NCI-H2171 treated with DMSO at 0.1 percent for 48 hours (cell line): ENCODE measurements at places on chromosomes 5 and 9.
A peak's percentile ranks its signal among the peaks of the same experiment; 100 is the strongest.

GRCh38 chr5:8720506-8720905 is 825.4 kb downstream of the SEMA5A start:
- DNase-seq = no peak

- DNase-seq = no peak
Observed at GRCh38 chr5:111618623-111619271, 106.4 kb upstream of the STARD4 start.

GRCh38 chr5:43312076-43312661 is 1.0 kb downstream of the HMGCS1 start:
- no peak for DNase-seq

- peak; percentile 79 for DNase-seq
Observed at GRCh38 chr9:128203707-128204551, 750 bp downstream of the DNM1 start.

DNA sequence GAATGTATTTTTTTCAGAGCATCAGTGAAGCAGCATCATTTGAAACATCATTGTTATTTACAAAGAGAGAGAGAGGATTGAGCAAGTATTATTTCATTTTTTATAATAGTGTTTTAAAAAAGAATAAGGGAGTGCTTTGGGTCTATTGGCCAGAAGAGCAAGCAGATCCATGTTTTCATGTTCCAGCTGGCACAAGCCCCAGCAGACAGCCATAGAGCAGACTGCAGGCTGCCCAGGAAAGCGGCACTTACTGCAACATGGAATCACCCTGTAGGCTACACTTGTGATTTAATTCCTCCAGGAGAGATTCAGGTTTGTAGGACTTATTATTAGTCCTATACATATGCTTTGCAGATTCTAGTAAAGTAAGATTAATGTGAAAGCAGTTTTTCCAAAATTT is 407.0 kb upstream of the GRAMD2B start:
- DNase-seq = no peak

DNA sequence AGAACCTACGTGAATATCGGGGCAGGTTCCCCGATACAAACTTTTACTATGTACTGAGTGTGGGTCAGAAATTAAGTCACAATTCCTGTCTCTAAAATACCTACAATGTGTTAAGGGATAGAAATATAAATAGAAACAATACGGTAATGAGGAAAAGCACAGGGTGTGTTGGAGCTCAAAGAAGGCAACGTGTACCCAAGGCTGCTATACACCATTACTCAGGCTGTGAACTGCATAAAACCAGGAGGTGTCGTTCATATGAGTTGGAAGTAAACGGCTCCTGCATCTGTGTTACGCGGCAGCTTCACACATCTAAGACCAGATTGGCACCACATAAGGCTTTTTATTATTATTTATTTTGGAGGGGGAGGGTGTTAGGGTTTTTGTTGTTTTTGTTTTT is 50.1 kb upstream of the TRPM3 start:
- DNase-seq = no peak

DNA sequence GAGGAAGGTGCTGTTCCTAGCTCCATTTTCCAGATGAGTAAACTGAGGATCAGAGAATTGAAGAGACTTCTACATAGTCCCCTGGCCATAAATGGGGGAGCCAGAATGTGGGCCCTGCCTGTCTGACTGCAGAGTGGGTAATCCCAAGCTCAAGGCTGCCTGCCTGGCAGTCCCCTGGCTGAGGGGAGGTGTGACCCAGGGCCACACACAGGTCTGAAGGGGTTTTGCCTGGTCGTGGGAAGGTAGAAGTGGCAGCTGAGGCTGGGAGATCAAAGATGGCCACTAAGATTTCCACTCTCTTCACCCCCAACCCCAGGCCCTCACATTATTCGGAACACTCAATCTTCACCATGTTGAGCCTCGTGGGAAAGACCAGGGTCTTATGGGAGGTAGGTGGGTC is 176.3 kb downstream of the MACROH2A1 start:
- no peak for DNase-seq

DNA sequence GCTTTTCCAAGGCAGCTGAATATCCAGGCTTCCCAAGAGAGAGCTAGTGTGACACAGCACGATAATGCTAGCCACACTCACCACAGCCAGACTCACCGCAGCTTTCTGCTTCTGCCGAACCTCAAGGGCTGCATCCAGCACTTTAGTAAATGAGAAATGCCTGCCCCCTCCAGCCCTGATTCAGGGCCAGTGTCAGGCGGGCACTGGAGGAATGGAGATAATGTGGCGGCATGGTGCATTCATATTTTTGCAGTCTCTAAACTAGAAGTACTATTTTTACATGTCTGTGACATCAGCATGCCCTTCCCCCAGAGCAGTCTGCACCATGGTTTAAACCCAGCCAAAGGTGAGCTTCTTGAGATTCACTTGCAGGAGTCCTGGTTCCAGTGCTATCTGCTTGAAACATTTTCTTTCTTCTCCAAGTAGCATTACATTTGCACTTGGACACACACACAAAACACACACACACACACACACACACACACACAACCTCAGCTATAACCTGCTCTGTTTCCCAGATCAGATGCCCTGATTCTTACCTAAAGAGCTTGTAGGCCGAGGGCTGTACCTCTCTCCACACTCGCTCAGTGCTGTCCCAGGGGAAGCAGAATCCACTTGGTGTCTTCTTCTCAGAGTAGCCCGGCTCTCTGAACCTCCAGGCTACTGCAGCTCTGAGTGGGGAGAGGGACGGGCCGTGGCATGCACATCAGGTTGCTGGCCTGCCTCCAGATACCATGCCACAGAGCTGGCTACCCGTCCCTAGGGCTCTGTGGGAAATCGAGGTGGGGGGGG is at the start of gene FGF1:
TSS of gene FGF1 (minus strand) at position 673 of the 792 bp plus-strand sequence. CDS start 71,963 bp downstream, outside the sequence.
- DNase-seq = no peak

GRCh38 chr5:109849478-109850088 is 159.9 kb downstream of the MAN2A1 start:
- no peak for DNase-seq

DNA sequence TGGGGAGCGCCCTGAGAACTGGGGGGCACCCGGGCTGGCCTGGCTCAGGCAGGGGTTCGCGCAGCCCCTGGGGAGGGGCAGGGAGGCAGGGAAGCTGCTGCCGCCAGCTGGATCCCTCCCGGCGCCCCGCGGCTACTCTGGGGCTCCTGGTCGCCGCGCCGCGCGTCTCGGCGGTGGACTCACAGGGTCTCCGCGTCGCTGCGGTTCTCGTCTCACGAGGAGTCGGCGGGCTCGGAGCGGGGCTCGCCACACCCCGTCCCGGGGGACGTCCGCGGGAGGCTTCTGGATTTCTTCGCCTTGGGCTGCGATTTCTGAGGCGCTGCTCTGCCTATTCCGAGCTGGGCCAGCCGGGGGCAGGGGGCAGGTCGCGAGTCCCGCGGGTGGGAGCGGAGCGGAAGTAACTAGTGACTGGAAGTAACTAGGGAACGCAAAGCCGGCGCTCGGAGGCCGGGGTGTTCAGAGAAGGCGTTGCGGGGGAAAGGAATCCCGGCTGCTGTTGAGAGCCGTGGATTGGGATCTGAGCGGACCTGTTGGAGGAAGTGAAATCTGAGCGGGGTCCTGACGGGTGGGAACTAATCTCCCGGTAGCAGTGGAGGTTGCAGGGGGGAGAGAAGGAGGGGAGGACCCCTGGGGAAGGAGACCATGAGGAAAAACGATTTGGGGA is 511 bp downstream of the CYSTM1 start:
- peak; percentile 72 for DNase-seq

DNA sequence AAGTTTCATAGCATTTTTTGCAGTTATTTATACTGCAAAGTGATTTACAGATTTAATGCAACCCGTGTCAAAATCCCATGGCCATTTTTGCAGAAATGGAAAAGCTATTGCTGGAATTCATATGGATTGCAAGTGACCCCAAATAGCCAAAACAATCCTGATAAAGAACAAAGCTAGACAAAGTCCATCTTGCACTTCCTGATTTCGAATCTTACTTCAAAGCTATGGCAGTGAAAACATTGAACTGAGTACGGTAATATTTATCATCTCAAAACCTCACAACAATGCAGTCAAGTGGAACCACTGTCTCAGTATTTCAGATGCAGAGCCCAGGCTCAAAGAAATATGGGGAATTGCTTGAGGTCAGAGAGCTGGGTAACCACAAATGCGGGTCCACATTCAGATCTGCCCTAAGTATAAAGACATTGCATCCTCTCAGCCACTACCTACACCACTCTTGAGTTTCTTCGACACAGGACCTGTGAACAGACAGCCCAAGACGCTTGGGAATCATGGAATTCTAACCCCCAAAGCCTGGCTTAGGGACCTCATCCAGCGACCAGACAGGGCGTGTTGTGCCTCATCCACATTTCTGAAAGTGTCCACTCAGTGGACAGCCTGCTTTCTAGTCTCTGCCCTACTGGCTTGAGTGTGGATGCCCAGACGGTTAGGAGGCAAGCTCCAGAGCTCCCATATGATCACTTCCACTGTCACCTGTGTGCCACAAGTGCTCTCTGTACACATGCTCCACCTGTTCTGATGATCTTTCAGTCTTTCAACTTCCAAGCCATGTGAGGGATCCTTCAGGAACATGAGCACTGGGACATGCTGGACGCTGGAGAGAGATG is 39.3 kb upstream of the KCNIP1 start:
- no peak for DNase-seq

- DNase-seq = no peak
Observed at GRCh38 chr5:172194985-172195774, 1.2 kb downstream of the EFCAB9 start.

DNA sequence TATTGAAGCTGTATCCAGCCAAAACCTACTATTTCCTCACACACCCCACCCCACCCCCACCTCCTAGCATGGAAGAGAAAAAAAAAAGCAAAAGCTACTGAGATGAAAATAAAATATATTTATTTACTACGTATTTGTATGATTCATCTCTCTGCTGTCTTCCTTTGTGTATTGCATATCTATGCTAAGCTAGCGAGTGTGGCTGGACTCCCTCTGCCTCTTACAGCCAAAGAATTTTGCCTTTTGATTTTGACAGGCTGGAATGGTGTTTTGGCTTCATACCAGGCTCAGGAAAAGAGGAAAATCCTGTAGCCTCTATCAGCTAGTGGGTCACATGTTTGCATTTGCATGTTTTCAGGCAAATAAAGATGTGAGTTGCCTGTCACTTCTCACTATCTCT is 2.2 kb downstream of the ABLIM3 start:
- no peak for DNase-seq

GRCh38 chr9:68643901-68644809 is 60.9 kb upstream of the PIP5K1B start:
- no peak for DNase-seq

- DNase-seq = peak; percentile 34
Observed at GRCh38 chr9:34555002-34555348, 32.2 kb upstream of the ENHO start.

GRCh38 chr5:34868791-34869190 is 29.8 kb downstream of the TTC23L start:
- no peak for DNase-seq

GRCh38 chr9:77988630-77989029 is 43.0 kb downstream of the GNAQ start:
- no peak for DNase-seq

DNA sequence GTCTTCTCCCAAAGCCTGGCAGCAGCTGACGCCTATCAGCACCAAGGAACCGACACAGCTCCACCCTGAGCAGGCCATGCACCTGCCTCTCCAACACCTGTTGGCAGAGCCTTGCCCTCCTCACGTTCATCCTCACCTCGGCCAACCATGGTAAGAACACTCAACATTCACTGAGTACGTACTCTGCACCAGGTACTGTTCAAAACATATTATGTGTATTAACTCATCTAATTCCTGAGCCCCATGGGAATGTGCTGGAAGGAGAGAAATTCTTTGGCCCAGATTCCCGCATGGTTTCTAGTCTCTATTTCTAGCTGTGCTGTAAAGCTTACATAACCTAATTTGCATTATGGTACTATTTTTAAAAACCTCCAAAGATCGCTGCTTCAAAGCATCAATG is 86.1 kb downstream of the GPR21 start:
- DNase-seq = no peak

DNA sequence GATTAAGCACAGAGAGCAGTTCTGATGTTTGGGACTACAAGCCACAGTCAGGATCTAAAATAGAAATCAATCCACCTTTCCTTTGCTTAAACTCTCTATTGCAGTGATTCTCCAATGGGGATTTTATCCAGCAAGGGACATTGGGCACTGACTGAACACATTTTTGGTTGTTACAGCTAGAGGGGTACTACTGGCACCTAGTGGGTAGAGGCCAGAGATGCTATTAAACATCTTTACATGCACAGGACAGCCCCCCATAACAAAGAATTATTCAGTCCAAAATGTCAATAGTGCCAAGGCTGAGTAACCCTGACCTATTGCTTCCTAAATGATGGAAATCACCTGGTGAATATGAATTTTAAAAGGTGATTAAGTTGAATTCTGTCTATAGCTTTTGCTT is 12.0 kb downstream of the ZNF622 start:
- DNase-seq = no peak

DNA sequence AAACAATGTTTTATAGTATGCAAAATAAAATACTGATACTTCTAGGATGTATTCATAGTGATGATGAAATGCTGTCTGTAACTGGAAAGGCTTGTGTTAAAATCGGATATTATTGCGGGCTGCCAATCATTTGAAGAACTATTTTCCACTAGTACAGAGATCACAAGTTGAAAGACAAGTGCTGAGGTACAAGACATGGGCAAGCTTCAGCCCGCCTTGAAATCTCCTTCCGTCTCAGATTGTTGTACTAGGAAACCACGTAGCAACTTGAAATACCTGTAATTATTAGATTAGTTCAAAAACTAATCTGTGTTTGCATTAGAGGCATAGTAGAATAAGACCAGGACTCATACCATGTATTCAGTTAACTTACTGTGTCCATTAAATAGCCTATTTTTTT is 218.2 kb downstream of the ARHGEF28 start:
- DNase-seq = no peak

GRCh38 chr5:178280631-178281030 is 48.0 kb upstream of the PHYKPL start:
- DNase-seq = no peak

DNA sequence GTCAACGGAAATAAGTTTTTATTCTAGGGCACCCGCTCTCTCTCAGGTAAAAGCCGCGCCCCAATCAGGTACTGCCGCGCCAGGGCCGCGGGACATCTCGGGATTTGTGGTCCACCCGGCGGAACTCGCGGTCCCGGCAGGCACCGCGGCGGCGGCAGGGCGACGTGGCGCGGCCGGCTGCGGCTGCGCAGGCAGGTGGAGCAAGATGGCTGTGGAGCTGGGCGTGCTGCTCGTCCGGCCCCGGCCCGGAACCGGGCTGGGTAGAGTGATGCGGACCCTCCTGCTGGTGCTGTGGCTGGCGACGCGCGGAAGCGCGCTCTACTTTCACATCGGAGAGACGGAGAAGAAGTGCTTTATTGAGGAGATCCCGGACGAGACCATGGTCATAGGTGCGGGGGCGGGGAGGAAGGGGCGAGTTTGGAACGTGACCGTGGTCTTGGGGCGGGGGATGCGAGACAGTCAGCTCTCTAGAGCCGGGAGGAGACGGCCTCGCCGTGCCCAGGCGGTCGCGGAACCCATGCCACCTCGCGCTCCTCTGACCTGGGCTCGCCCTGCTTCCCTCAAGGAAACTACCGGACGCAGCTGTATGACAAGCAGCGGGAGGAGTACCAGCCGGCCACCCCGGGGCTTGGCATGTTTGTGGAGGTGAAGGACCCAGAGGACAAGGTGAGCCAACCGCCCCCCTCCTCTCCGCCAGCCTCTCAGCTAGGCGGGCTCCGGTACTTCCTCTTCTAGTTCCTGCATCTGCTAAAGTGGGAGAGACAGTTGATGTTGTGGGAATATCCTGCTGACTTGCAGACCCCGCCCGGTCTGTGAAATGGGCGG is at the start of gene TMED9:
TSS of gene TMED9 (plus strand) at position 194 of the 825 bp plus-strand sequence. CDS start at position 206, 12 bp downstream.
- peak; percentile 70 for DNase-seq

GRCh38 chr5:35876922-35877321 is 20.2 kb downstream of the IL7R start:
- no peak for DNase-seq

- DNase-seq = no peak
Observed at GRCh38 chr5:131983244-131983771, 28.1 kb downstream of the ACSL6 start.
